ENCODE measurements at places on chromosomes 1 and 21. TPM values are rescaled to one million over a fixed set of nuclear protein-coding genes. Genes with fewer than 3 reads are reported as not detected.

Gene AK5
- polyA plus RNA-seq = 4.6 TPM

Gene TIE1
- 47.3 TPM for polyA plus RNA-seq

Gene KIF14
- 12.4 TPM for polyA plus RNA-seq

Gene CYB561D1
- polyA plus RNA-seq = 9.7 TPM

Gene RNU1-4
- 1.9 TPM for polyA plus RNA-seq

Gene EYA3
- polyA plus RNA-seq = 64.1 TPM

Gene ROR1
- 36.8 TPM for polyA plus RNA-seq

Gene PDE9A
- polyA plus RNA-seq = 44.3 TPM

Gene PTPN14
- 44.4 TPM for polyA plus RNA-seq

Gene MARK1
- 10.6 TPM for polyA plus RNA-seq

Gene RHBDL2
- 1.4 TPM for polyA plus RNA-seq

Gene CYP4A22
- 8.2 TPM for polyA plus RNA-seq

Gene MFSD2A
- polyA plus RNA-seq = 2.0 TPM

Gene GNG5
- 162 TPM for polyA plus RNA-seq

Gene AADACL4
- 1.8 TPM for polyA plus RNA-seq

Gene TRABD2B
- 21.2 TPM for polyA plus RNA-seq

Gene TMEM200B
- polyA plus RNA-seq = 13.4 TPM

Gene FGR
- polyA plus RNA-seq = 1.2 TPM

Gene ADAMTS4
- polyA plus RNA-seq = 1.4 TPM

Gene C1orf74
- 4.3 TPM for polyA plus RNA-seq

Gene SYT14
- polyA plus RNA-seq = 0.57 TPM

Gene CD52
- polyA plus RNA-seq = 5.6 TPM

Gene S100A14
- polyA plus RNA-seq = 16.8 TPM

Gene RNF19B
- 16.1 TPM for polyA plus RNA-seq

Gene FAM177B
- not detected for polyA plus RNA-seq

Gene LCE1F
- polyA plus RNA-seq = not detected

Gene ITGB2
- polyA plus RNA-seq = 11.8 TPM

Gene PADI2
- 2.7 TPM for polyA plus RNA-seq

Gene TTC13
- 29.1 TPM for polyA plus RNA-seq

Gene CATSPERE
- 2.7 TPM for polyA plus RNA-seq

Gene CHODL
- polyA plus RNA-seq = 51.1 TPM

Gene SLC5A9
- polyA plus RNA-seq = 20.6 TPM

Gene FCRL5
- 0.17 TPM for polyA plus RNA-seq

Gene STUM
- polyA plus RNA-seq = 2.6 TPM

Gene KCND3
- polyA plus RNA-seq = 1.8 TPM

Gene PGBD5
- 5.8 TPM for polyA plus RNA-seq

Gene HCRTR1
- polyA plus RNA-seq = 0.13 TPM

Gene GNL2
- 76.8 TPM for polyA plus RNA-seq

Gene PKLR
- polyA plus RNA-seq = 7.6 TPM

Gene FAM72D
- polyA plus RNA-seq = 3.5 TPM

Gene KDF1
- 7.5 TPM for polyA plus RNA-seq

Gene OR2M3
- polyA plus RNA-seq = 0.08 TPM

Gene ZC3H12A
- polyA plus RNA-seq = 1.7 TPM

Gene TLR5
- 5.9 TPM for polyA plus RNA-seq
